Right hindlimb (tissue), 1 donor: ENCODE measurements at places on chromosomes 1 and 21.
A peak's percentile ranks its signal among the peaks of the same experiment; 100 is the strongest.

DNA sequence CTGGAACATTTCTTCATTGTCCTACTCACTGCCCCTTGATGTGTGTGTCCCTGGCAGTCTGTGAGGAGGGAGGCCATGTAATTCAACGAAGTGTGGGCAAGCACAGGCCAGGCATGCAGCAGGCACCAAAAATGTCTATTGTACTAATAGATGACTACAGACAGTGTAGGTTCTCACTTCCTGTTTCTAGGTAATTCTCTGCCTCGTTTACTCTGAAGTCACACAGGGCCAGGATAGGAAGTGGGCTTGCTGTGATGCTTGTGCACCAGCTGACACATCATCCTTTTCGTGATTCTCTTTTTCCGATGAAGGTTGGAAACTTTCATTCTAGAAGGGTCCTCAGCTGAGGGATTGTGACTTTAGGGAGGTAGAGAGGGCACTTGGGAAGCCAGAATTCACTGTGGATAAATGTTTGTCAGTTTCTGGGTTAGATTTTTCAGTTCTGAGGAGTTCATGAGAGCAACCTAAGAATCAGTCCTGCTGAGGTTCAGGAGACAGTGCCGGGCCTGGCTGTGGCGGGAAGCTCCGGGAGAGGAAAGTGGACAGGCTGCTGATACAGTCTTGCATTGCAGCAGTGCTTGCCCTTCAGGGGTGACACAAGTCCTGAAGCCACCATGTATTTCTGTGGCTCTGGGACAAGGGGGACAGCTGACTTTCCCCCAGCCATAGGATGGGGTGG, 4.3 kb upstream of the CSF1 start:
- no peak for DNase-seq

DNA sequence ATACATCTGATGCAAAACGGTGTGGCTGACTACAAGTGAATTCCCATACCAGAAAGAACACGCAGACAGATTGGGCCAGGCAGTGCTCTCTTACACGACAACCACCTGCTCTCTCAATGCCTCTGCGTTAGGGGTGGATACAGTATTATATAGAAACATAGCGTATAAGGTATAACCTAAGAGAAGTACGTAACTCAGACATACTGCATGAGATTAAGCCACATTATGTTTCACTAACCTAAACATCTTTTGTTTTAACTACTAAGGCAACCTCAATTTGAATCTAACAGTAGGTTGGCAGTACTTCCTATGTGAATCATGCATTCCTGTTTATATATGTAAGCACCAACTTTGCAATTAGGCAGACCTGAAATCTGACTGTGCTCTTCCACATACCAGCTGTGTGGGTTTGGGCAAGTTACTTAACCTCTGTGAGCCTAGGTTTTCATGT, 58.1 kb upstream of the COA6 start:
- DNase-seq, result no peak

- DNase-seq, result no peak
These were observed 246.7 kb upstream of the NRIP1 start for GRCh38 chr21:15311510-15311909.

- DNase-seq, result no peak
These were observed 321.4 kb downstream of the DPYD start for GRCh38 chr1:97599447-97599846.

- DNase-seq, result no peak
These were observed 17.2 kb upstream of the LAPTM5 start for GRCh38 chr1:30774550-30775432.

DNA sequence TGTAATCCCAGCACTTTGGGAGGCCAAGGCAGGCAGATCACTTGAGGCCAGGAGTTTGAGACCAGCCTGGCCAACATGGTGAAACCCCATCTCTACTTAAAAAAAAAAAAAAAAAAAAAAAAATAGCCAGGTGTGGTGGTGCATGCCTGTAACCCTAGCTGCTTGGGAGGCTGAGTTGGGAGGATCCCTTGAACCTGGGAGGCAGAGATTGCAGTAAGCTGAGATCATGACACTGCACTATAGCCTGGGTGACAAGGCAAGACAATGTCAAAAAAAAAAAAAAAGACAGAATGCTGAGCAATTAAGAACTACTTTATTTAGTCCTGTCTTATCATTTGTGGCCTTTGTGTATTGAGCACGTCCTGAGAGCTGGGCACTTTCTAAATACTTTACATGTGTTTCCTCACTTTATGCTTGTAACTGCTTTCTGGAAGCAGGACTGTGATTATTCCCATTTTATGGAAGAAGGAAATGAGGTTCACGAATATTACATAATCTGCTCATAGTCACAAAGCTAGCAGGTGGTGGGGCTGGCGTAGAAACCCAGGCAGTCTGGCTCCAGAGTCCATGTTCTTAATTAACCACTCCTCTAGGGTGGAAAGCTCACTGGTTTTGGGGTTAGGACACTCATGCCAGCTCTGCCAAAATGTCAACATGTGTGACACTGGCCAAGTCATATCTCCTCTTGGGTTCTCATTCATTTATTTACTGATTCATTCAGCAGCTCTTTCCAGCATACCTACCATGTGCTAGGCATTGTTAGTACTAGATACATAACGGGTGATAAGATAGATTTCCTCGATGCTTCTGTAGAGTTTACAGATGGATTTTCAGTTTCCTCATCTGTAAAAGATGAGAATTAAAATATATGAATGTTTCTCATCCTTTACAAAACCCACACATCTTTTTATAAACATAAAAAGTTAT, 57.7 kb downstream of the DDR2 start:
- no peak for DNase-seq

DNA sequence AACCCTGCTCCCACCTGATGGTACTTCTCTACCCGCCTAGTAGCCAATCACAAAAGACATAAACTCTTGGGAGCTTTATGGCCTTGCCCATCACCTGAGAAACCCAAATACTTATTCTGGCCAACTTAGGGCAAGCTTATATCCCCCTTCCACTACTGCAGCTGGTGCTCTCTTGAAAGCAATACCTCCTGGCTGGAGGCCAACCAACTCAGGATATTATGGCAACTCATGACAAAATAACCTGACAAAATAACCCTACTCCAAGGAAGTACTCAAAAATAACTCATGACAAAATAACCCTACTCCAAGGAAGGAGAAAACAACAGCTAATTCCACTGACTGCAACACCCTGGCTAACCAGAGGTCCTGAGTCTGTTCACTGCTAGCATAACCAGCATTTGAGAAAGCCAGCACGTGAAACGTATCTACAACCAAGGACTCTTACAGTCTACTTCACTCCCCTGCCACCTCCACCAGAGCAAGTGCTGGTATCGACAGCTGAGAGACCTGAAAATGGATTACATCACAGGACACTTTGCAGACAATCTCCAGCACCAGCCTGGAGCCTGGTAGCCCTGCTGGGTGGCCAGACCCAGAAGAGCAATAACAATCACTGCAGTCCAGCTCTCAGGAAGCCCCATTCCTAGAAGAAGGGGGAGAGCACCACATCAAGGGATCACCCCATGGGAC, 179.9 kb downstream of the COL24A1 start:
- DNase-seq, result peak; percentile 17

- DNase-seq, result no peak
These were observed 61.8 kb upstream of the USH2A start for GRCh38 chr1:216485042-216485441.

GRCh38 chr1:206633708-206634121, 1.6 kb upstream of the DYRK3 start:
- peak; percentile 30 for DNase-seq

DNA sequence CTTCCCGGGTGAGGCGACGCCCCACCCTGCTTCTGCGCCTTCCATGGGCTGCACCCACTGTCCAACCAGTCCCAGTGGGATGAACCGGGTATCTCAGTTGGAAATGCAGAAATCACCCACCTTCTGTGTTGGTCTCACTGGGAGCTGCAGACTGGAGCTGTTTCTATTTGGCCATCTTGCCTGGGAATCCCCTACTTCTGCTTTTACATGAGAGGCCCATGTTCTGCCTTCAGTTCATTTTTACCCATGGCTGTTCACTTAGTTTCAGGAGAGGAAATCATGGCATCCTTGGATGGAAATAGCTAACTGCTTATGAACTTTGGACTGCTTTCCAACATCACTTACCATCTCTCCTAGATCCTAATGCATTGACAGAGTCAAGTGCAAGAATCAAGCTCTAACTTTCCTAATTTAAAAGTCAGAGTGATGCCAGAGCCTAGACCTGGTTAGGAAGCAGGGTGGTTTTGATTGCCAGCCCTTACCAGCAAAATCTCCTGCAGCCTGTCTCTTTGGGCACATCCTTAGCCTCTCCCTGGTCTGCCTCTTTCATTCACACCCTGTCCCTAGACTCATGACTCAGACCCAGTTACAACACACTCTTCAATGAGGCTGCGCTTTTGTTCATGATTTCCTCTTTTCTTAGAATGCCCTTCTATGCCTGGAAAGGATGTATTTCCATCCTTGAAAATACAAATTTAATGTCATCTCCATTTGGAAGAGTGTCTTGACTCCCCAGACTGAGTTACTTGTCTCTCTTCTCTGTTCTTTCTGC, 137.2 kb downstream of the KCTD3 start:
- DNase-seq, result no peak

GRCh38 chr21:33155422-33155821, 74.3 kb upstream of the IFNAR2 start:
- no peak for DNase-seq

DNA sequence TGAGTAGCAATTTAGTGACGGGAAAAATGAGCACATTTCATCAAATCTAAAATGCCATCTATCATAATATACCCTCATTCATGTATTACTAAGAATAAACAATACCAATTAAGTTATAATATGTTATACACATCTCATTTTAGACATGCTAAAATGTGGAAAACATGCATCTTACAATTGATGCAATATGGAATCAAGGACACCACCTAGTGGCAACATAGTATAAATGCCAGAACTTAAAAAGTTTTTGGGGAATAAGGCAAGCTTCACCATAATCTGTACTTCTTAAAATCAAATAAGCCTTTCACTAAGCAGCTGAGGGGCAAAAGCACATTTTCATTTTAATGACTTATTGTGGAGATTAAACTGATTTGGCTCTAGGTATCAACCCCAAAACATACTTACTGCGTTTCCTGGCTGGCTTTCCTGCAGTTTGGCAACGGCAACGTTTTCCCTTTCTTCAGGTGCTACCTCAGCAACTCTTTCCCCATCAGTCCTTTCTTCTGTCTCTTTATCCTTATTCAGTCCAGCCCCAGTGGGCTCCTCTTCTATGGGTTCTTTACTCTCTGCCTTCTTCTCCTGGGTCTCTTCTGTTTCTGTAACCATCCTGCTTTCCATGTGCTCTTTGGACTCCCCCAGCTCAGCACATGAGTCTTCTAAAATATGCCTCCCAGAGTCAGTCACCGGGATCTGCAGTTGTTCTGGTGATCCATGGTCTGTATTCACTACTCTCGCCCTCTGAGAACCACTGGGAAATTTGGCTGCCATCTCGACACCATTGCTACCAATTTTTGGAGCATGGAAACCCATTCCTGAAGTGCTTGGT, 11.4 kb downstream of the SDE2 start:
- DNase-seq, result no peak

DNA sequence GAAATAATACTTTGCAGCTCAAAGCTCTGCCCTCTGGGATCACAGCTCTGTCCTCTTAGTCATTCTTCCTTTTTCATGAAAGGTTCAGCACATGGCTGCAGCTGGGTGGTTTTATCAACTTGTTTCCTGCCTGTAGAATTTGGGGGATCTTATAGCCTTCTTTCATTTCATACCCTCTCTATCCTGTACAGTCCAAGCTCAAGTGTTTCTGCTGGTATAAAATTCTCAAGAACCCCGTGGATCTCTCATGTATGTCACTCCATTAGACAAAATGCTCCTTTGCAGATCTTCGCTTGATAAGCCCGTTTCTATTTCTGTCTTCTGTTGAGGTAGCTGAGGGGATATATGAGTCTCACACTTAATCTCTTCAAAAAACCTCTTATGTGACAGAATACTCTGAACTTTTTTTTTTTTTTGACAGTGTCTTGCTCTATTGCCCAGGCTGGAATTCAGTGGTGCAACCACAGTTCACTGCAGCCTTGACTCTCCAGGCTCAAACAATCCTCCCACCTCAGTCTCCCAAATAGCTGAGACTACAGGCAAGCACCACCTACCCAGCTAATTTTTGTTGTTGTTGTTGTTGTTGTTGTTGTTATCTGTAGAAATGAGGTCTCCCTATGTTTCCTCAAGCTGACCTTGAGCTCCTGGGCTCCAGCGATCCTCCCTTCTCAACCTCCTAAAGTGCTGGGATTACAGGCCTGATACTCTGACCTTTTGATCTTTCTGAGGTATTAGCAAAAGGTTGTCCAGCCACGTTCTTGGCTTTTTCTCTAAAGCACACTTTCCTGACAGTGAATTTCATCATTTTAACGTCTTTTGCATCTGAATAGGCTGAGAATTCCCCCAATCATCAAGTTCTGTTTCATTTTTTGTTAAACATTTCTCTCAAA, 24.6 kb upstream of the COL9A2 start:
- DNase-seq, result no peak

DNA sequence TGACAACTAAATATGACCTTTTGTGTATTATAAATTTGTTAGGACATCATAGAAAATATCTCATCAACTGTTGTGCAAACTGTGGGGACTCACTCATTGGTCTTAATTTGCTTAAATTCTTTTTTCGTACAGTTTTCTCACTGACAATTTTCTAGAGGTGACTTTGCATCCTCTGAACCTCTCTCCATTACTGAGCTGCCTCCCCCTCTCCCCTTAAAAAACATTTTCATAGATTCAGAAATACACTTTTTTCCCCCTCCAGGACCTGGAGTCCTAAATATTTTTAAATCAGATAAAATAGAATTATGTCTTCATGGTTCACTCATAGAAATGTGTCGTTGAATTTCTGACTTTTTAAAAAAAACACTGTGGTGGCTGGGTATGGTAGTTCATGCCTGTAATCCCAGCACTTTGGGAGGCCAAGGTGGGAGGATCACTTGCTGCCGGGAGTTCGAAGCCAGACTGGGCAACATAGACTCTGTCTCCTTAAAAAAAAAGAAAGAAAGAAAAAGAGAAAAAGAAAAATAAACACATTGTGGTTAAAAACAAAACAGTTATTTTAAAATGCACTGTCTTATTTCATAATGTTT, 1.5 kb downstream of the CNST start:
- DNase-seq, result no peak

GRCh38 chr21:29007810-29008209, 11.3 kb downstream of the RWDD2B start:
- no peak for DNase-seq

GRCh38 chr1:70465911-70466310, 54.8 kb downstream of the CTH start:
- DNase-seq, result no peak

DNA sequence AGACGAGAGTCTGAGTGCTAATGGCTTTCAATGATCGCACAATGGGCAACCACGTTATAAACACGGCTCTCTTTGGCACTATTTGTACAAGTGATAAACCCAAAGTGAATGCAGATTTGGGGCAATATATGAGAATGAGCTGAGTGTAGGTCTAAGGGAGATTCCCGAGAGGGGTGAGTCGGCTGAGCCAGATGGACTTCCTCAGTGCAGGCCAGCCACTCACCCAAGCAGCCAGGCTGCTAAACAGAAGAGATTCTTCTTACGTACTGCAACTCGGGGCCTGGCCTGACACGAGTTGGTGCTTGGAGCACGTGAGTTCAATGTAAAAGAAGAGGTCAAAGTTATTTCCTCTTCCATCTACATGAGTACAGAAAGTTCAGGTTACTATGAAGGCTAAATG, 6.2 kb upstream of the MIXL1 start:
- DNase-seq, result no peak

DNA sequence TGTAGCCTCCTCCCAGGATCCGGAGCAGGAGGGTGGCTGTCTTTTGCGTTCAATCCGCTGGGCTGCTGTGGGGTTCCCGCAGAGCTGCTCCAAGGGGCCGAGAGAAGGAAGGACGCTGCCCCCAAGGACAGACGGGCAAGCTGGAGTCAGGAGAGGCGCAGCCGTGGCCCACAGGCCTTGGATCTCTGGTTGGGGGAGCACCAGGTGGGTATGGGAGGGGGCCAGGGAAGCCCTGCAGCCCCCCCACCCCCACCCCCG, 15.9 kb upstream of the SKI start:
- DNase-seq, result no peak
